Foreskin keratinocyte (primary cell): ENCODE measurements at places on chromosomes 1 and 21. TPM values are rescaled to one million over a fixed set of nuclear protein-coding genes. Genes with fewer than 3 reads are reported as not detected.

OR2L2 gene
- total RNA-seq, result not detected in 2 replicates

NBPF6 gene
- total RNA-seq, result not detected in 2 replicates

ETV3L gene
- not detected in 2 replicates for total RNA-seq

S100A1 gene
- not detected in 2 replicates for total RNA-seq

GRCh38 chr1:228736844-228737445, 1.7 kb downstream of the RHOU start:
- no peak for DNase-seq

- no peak for DNase-seq
Measured at GRCh38 chr1:60108196-60108595, 34.6 kb upstream of the C1orf87 start.

DNA sequence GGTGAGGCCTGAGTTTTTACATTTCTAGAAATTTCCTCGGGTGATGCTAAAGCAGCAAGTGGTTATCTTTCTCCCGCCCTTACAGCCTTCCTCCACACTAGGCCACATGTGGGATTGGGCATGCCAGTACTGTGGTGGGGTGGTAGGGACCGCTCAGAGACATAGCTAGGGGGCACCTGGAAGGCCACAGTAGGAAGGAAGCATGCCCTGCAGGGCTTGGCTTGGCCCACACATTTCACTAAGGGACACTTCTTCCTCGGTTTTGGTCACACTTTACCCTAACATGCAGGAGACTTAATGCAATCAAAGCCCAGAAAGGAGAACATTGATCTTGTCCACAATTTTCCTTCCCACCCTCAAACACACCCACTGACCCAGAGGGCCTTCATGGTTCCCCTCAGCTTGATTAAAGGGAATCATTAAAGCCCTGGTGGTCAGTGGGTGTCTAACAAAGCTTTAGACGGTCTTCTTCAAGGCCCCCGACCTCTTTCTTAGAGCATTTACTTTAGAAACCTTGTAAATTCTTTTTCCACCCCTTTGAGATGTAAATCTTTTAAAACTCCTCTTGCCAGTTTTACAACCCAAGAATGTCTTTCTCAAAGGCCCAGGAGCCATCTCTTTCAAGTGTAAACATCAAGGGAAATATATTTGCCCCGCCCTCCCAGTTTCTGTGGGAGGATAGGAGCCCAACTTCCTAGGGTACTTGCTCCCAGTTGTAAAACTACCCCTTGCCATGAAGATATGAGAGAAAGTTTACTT, 246.4 kb upstream of the PTBP2 start:
- DNase-seq, result no peak

GRCh38 chr1:228031276-228031995, 24.6 kb downstream of the WNT3A start:
- no peak for DNase-seq

GRCh38 chr1:84941843-84942242, 48.8 kb upstream of the LPAR3 start:
- no peak for DNase-seq

DNA sequence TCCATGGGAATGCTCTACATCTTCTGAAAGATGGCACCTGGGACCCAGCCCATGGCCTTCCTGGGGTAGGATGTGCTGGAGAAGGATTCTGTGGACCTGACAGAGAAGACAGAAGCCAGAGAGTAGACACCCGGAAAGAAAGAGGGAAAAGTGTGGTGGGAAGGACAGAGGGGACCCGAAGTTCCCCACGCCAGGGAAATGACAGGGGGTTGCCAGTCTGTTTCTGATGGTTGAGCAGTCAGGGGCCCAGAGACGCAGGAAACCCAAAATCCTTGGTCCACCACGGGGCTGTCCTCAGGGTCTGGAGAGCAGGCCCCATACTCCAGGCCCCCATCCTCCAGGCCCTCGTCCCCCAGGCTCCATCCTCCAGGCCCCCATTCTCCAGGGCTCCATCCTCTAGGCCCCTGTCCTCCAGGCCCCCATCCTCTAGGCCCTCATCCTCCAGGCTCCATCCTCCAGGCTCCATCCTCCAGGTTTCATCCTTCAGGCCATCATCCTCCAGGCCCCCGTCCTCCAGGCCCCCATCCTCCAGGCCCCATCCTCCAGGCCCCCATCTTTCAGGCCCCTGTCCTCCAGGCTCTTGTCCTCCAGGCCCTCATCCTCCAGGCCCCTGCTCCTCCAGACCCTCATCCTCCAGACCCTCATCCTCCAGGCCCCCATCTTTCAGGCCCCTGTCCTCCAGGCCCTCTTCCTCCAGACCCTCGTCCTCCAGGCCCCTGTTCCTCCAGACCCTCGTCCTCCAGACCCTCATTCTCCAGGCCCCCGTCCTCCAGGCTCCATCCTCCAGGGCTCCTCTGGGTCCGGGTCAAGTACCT, 1.0 kb upstream of the TFF2 start:
- no peak for DNase-seq

DNA sequence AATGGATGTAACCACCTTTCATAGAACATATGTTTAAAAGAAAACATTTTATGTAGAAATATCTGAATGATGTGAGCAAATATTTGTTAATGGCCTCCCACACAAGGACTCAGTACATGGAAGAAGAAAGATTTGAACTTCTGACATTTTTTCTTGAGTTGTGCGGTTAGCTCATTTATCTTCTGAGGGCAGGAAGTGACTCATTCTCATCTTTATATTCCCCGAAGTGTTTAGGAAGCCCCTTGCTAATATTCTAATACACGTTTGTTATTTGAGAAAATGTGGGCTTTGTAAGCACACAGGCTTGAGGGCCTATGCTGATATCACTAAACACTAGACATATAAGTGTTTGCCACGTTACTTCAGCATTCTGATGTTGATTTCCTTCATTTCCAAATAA, 392.5 kb upstream of the PTBP2 start:
- DNase-seq, result no peak

DNA sequence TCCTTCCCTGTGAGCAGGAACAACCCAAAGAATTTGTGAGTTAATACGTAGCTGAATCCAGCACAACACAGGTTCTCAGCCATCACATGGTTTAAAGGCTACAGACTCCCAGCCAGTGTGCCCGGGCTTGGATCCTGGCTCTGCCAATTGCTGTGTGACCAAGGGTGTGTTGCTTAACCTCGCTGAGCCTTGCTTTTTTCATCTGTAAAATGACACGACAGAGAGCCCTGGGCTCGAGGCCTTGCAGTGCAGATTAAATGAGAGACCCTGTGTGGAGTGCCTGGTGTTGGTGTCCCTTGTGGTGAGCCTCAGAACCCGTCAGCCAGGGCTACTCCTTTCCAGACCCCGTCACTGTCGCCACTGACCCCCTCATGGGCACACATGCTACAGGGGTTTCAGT, 39.4 kb downstream of the CHAF1B start:
- DNase-seq, result no peak

DNA sequence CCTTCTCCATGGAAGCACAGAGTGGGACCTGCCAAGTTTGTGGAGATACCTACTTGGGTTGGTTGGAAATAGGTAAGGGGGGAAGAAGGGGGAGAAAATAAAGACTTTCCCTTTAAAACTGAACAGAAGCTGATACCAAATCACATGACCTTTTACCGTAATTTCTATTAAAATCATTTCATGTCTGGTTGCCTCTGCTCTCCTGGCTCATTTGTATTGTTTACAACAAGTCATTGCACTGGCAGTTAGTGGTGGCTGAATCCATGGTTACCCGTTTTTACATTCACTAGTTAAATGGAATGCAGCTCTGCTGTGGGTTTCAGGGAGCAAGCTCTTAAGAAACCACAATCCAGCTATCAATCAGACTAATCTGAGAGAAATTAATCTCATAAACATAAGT, 353.7 kb upstream of the ESRRG start:
- DNase-seq, result no peak
